ENCODE measurements at places on chromosomes 1 and 21.
A peak's percentile ranks its signal among the peaks of the same experiment; 100 is the strongest.

- DNase-seq = no peak
These were observed 27.6 kb upstream of the NBL1 start for GRCh38 chr1:19616489-19616888.

GRCh38 chr1:100134872-100135271, 1.9 kb downstream of the TRMT13 start:
- no peak for DNase-seq

GRCh38 chr1:47235806-47236205, 3.8 kb upstream of the TAL1 start:
- no peak for DNase-seq

- no peak for DNase-seq
These were observed 55.8 kb downstream of the SUSD4 start for GRCh38 chr1:223308136-223308535.

- no peak for DNase-seq
These were observed 33.6 kb upstream of the ADARB1 start for GRCh38 chr21:45040739-45041138.

GRCh38 chr1:46690931-46691421, 19.3 kb downstream of the TEX38 start:
- DNase-seq = no peak

GRCh38 chr1:64163970-64164369, 39.5 kb upstream of the UBE2U start:
- no peak for DNase-seq

GRCh38 chr1:41915786-41916571, 2.7 kb downstream of the HIVEP3 start:
- no peak for DNase-seq

GRCh38 chr1:16078925-16079656, 5.6 kb upstream of the FAM131C start:
- peak; percentile 42 for DNase-seq

GRCh38 chr1:154466921-154467417, 35.0 kb upstream of the TDRD10 start:
- DNase-seq = no peak

GRCh38 chr1:24317956-24318614, 1.1 kb upstream of the GRHL3 start:
- no peak for DNase-seq

DNA sequence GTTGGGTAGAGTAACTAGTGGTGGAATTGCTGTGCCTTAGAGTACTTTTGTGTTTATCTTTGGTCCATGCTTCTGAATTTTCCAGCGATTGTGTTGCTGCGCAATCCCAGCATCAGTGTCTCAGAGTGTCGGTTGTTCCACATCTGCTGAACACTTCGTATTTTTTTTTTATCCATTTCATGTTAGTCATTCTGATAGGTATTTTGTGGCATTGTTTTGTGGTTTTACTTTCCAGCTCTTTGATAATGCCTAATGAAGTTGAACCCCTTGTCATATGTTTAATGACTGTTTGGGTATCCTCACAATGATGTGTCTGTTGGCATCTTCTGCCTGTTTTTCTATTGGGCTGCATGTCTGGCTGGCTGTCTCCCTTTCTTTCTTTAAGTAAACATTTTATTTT, 13.6 kb downstream of the TUFT1 start:
- DNase-seq = no peak

- no peak for DNase-seq
These were observed 68.4 kb upstream of the ABCG1 start for GRCh38 chr21:42150474-42151085.

DNA sequence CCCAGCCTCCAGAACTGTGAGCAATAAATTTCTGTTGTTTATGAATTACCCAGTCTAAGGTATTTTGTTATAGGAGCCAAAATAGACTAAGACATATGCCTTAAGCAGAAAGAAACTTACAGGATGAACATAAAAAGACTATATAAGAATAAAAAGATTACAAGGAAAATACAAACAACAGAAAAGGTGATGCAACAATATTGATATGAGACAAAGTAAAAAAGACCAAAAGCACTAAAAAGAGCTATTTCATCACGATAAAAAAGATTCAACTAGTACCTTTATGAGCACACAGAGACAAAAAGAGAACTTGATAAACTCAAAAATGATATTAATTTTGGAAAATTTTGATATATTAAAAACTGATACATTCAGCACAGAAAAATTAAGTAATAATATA, 3.2 kb upstream of the SLC22A15 start:
- DNase-seq = no peak

DNA sequence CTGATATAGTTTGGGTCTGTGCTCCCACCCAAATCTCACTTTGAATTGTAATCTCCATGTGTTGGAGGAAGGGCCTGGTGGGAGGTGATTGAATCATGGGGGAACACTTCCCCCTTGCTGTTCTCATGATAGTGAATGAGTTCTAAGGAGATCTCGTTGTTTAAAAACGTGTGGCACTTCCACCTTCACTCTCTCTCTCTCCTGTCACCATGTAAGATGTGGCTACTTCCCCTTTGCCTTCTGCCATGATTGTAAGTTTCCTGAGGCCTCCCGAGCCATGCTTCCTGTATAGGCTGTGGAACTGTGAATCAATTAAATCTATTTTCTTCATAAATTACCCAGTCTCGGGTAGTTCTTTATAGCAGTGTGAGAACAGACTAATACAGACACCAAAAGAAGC, 40.4 kb downstream of the FRRS1 start:
- DNase-seq = no peak

- DNase-seq = no peak
These were observed 11.7 kb downstream of the AVPR1B start for GRCh38 chr1:206105464-206105995.

- DNase-seq = no peak
These were observed 59.1 kb downstream of the FAAP20 start for GRCh38 chr1:2135441-2135841.

DNA sequence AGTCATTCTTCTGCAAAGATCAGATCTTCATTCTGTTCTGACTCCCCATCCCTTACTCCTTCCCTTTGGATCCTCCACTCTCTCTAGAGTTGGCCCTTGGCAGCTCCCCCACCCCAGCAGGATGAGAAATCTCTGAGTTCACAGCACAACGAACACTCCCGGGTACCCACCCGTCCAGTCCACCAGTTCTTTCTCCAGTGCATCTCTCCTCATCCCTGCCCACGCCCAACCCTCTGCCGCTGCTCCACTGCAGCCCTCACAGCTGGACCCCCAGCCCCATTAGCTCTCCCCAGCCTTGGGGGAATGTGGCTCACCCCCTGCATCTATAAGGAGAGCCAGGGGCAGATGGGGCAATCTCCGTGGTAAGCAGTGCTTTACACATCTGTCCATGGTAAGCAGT, 125.7 kb downstream of the MATN1 start:
- no peak for DNase-seq

- DNase-seq = no peak
These were observed 3.0 kb downstream of the MYOG start for GRCh38 chr1:203082571-203083462.

- DNase-seq = no peak
These were observed 12.6 kb downstream of the CD2 start for GRCh38 chr1:116766616-116767469.

DNA sequence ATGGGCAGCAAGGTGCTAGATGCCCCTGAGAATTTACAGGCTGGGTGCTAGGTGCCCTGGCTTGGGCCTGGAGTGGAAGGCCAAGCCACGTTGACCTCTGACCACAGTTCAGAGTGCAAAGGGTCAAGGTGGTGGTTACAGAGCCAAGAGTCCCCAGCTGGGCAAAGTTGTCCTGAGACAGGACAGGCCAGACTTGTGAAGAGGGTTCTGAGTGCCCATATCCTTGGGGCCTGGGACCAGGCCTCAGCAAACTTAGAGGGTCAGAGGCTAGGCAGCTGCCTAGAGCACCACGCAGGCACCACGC, 18.9 kb upstream of the SELENON start:
- no peak for DNase-seq

DNA sequence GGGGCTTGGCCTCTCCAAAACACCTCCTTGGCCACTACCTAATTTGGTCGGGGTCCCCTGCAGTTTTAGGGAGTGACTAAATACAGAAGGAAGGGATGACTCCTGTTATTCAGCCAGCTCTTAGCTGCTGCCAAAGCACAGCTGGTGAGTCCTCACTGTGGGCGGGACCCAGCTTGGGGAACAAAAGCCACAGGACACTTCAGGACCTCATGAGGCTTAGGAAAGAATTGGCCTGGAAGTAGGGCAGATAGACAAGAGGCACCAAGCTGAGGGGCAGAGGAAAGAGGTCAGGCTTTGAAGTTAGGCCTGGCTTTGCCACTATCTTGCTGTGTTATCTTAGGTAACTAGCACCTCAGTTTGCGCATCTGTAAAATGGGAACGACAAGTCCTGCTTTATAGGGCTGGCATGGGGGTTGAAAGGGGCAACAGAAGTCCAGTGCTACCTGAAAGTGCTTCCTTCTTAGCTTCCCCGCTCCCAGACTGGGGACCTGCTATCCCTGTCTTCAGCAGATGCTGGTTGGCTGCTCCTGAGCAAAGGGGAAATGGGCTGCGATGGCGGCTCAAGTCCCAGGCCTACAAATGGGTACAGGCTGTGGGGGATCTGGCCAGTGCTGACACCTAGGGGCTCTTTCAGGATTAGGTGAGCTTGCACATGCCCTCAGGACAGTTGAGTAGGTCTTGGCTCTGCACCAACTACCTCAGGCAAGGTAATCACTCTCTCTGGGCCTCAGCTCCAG, 15.7 kb downstream of the IFI6 start:
- DNase-seq = no peak

DNA sequence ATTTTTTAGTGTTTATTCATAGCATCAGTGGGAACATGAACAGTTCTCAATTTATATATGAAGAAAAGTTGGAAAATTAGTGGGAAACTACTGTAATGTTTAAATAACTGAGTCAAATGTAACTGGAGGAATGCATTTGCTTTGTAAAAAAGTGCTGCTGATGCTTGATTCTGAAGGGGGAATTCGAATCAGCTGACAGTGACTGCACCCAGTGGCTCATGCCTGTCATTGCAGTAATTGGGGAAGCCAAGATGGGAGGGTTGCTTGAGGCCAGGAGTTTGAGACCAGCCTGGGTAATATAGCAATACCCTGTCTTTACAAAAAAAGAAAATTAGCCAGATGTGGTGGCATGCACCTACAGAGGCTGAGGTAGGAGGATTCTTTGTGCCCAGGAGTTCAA, 398.4 kb downstream of the ZP4 start:
- DNase-seq = no peak

GRCh38 chr1:24443241-24443656, 27.6 kb downstream of the NIPAL3 start:
- DNase-seq = no peak

GRCh38 chr1:78211483-78212092, 165.8 kb downstream of the GIPC2 start:
- no peak for DNase-seq

- DNase-seq = no peak
These were observed 235.7 kb upstream of the RAB4A start for GRCh38 chr1:229035054-229035747.

GRCh38 chr1:154556422-154556821, 2.0 kb downstream of the UBE2Q1 start:
- no peak for DNase-seq

DNA sequence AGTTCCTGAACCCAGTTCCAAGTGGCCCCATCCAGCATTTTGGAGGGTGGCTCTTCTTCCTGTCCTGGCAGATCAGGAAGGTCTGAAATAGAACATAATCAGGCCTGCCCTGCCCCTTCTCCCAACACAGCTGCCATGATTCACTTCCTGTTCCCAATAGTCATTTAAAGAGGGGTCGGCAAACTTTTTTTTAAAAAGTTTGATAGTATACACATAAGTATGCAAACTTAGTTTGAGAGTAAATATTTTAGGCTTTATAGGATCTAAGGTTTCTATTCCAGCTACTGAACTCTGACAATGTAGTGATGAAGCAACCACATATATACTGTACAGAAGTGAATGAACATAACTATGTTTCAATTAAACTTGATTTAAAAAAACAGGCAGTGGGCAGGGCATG, 66.4 kb downstream of the LUZP1 start:
- no peak for DNase-seq

- DNase-seq = no peak
These were observed 381.8 kb downstream of the RRAGC start for GRCh38 chr1:38477811-38478210.

DNA sequence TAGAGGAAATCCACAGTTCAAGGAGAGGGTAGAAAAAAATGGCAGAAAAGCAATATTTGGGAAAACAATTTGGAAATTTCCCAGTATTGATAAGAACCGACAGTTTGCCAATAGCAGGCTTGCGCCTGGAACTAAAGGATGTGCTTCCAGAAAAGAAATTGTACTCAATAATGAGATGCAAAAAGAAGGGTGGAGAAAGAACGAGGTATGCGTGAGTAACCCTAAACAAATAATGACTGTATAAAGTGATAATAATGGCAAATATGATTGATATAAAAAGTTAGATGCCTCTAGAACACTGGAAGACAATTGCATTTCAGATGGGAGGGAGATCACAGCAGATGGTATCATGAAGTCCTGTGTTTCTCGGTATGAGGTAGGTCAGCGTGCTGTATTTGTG, 458.9 kb downstream of the DSCAM start:
- DNase-seq = no peak

GRCh38 chr21:44286716-44287632, 1.3 kb downstream of the AIRE start:
- DNase-seq = no peak

GRCh38 chr21:22791986-22792560, 1793.9 kb downstream of the NCAM2 start:
- no peak for DNase-seq

DNA sequence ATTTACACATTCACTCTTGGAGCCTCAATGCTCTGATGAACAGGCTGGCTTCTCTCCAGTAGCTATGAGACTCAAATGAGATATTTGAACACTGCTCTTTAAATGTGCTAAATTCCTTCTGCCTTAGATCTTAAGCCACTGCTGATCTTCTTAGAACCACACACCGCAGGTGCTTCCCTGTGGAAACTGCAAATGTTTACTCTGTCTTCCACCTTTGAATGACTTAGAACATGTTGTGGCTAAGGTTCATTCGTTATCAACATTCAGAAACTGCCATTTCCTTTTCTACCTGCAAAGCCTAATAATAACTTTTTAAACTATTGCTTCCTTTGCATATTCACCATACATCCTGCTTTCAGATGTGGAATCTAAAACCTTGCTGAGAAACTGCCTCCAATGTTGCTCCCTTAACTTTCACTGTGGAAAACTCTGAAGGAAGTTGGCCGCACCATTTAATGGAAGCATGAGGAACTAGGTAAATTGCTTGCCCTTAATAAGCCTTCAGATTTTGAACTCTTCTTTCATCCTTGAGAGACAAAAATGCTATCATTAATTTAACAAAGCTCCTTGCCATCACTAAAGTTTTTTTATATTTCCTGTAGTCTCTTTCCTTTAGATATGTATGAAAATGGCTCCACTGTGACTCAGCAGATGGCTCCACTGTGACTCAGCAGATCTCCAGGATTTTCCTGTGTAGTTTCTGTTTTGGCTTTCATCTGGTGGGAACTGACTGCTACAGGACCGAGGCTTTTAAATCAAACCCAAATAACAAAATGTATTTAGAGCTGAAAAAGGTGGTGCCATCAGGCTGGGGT, 143.8 kb downstream of the TNFSF18 start:
- no peak for DNase-seq

Measured in stimulated activated CD8-positive, alpha-beta memory T cell treated with anti-CD3 and anti-CD28 coated beads, Interleukin-4, amount 100 ng/mL, for 1 hour (primary cell).